ENCODE measurements at places on chromosomes 12 and 14. TPM values are rescaled to one million over a fixed set of nuclear protein-coding genes. Genes with fewer than 3 reads are reported as not detected.
A peak's percentile ranks its signal among the peaks of the same experiment; 100 is the strongest.

Gene EPYC
- not detected for total RNA-seq

DNA sequence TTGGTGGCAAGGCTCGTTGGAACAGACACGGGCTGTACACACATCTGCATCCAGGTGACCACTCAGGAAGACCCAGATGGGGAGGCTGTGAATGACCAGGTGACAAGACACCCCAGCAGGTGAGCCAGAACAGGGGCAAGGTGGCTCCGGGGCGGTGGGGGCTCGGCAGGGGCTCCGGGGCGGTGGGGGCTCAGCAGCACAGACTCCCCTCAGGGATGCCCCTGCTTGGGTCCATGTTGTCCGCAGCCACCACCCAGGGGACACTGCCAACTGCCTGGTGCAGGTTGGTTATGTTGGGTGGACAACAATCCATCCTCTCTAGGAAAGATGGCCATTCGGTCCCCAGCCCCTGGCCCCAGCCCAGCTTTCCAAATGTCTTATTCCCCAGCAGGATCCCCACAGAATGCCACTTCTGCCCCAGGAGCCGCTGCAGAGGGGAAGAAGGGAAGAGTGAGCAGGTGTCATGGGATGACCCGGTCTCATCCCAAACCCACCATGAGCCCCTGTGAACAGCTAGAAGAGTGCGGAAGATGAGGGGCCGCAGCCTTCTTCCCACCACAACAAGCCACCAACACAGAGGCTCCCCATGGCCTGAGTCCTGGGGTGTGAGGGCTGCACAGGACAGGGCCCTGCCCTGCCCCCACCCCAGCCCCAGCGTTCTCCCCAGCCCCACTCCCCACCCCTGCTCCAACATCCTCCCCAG lies 31.4 kb upstream of the C14orf180 start:
- DNase-seq, result no peak

- DNase-seq, result no peak
These were observed 453.7 kb upstream of the RGS6 start for GRCh38 chr14:71478542-71478941.

- DNase-seq, result no peak
These were observed 76.7 kb downstream of the MON2 start for GRCh38 chr12:62543324-62543723.

GRCh38 chr12:105018776-105019175 lies 32.7 kb downstream of the NOPCHAP1 start:
- DNase-seq, result no peak

GRCh38 chr12:48927261-48927660 lies 2.0 kb upstream of the FKBP11 start:
- no peak for DNase-seq

GRCh38 chr12:47758834-47759690 lies at the start of gene RAPGEF3:
RAPGEF3 (minus strand) TSS chr12:47758880; CDS start chr12:47758556, 324 bp downstream.
- peak; percentile 96 for DNase-seq
